ENCODE measurements at places on chromosomes 7 and 10. TPM values are rescaled to one million over a fixed set of nuclear protein-coding genes. Genes with fewer than 3 reads are reported as not detected.

The CNNM1 gene
- total RNA-seq, result 23.8 TPM

The PRF1 gene
- total RNA-seq, result not detected

The NKX2-3 gene
- 0.07 TPM for total RNA-seq

The MRC1 gene
- not detected for total RNA-seq

The BBIP1 gene
- total RNA-seq, result 36.0 TPM

The ANKRD30A gene
- total RNA-seq, result 0.88 TPM

The SPDYE8 gene
- not detected for total RNA-seq

The TWIST1 gene
- 3.2 TPM for total RNA-seq

The MYO1G gene
- total RNA-seq, result 0.07 TPM

Data from A549 treated with RU486 at 1 μM for 4 hours (cell line).